ENCODE measurements at places on chromosomes 12 and 14.

DNA sequence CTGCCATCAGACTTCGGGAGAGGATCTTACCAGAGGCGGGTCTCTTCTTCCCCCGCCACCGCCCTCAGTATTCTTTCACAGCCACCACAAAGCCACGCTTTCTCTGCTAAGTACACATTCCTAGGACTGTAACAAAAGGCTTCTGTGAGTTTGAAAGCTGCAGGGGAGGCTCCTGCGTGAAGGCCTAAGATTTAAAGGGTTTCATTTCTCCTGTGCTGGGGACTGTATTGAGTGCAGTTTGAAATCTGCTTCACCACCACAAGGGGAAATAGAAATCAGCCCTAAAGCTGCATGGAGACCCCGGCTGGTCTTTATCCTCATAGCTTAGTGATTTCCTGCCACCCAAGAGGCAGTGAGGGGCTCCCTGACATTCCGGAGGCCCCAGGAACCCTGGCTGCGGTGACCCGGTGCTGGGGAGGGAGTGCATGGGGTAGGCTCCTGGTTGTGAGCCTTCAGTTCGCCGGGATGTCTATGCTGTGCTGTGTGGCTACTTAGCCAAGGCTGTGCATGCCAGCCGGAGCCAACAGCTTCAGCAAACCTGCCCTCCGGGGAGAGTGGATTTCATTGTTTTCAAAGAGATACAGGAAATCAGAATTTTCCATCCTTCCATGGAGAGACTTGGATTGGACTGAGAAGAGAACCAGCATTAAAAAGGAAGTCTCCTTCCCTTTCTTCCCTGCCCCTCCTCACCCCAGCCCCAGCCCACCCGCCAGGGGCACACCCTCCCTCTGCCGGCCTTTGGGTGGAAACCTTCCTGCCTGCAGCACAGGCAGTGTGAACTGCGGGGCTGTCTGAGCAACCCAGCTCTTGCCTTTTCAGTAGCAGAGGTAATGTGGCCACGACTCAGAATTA, 163.3 kb downstream of the ETV6 start:
- DNase-seq, result no peak

- DNase-seq, result no peak
Observed at GRCh38 chr14:23365036-23365731, at the start of gene EFS. Gene EFS (minus strand): TSS chr14:23365172. CDS start chr14:23365025, 147 bp downstream.

DNA sequence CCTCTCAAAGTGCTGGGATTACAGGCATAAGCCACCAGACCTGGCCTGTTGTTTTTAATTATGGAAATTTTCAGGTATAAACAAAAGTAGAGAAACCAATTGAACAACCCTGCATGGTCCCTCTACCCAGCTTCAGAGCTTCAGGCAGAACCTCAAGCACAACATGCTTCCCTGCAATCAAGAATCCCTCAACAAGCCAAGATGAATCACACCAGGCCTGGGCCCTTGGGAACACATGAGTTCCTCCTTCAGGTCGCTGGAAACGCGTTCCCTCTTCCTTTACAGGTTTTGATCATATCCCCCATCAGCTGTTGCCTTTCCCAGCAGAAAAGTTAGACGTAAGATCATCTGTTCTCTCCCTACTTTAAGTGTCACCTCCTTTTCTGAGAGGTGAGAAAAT, 20.5 kb upstream of the CORO1C start:
- DNase-seq, result no peak

- DNase-seq, result peak; percentile 88
Observed at GRCh38 chr12:124913474-124914391, 717 bp downstream of the UBC start.

- DNase-seq, result no peak
Observed at GRCh38 chr14:49986343-49987014, 93.6 kb downstream of the ARF6 start.

- no peak for DNase-seq
Observed at GRCh38 chr12:120951-121350, 54.4 kb downstream of the IQSEC3 start.

GRCh38 chr12:52600475-52600874, 788 bp downstream of the KRT72 start:
- no peak for DNase-seq

GRCh38 chr12:4220536-4221257, 52.9 kb upstream of the CCND2 start:
- peak; percentile 10 for DNase-seq

DNA sequence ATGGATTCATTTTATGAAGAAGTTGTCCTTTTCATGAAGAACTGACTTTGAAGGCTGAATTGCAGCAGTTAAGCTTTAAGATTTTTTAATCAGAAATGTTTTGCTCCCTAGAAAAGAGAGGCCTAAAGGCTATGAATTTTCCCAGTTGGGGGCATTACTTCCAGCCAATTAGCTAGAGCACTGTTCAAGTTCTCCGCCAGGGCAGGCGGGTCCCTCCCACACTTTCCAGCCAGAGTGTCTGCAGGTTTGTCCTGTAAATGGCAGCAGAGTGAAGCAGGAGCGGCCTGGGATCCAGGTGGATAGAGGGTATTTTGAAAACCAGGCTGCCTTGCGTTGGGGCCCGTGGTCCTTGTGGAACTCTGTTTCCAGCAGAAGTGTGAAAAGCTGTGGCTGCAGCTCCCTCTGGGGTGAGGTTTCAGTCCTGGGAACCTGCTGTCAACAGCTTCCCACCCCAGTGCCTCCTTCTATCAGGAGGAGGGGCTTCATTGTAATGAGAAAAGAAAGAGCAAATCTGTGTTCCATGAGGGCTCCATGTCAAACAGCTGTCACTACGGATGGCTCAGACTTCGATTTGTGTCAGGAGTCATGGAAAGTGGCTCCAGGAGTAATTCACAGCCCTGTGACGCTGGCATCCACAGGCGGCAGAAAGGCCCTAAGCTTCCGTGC, 210.7 kb upstream of the TMEM132C start:
- DNase-seq, result no peak

- no peak for DNase-seq
Observed at GRCh38 chr12:6376870-6377666, 1.7 kb upstream of the SCNN1A start.

GRCh38 chr14:76497550-76498462, 121.9 kb downstream of the ESRRB start:
- no peak for DNase-seq

- no peak for DNase-seq
Observed at GRCh38 chr14:51848120-51848519, 12.3 kb upstream of the GNG2 start.

DNA sequence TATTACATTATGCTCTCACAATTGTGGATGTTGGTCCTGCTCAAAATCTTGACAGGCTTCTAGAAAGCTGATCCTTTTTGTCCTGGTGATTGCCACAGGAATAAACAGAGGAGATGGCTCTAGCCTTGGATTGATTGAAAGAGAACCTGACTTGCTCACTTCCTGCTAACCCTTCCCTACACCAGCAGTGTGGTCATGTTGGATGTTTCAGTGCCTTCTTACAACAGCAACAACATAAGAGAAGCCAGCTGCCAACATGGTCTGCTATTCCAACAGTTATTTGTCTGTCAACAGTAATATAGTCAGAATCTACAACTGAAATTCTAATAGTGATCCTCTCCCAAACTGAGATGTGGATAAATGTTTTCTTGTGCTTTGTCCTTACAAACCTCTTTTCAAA, 311.6 kb upstream of the DIO2 start:
- no peak for DNase-seq

DNA sequence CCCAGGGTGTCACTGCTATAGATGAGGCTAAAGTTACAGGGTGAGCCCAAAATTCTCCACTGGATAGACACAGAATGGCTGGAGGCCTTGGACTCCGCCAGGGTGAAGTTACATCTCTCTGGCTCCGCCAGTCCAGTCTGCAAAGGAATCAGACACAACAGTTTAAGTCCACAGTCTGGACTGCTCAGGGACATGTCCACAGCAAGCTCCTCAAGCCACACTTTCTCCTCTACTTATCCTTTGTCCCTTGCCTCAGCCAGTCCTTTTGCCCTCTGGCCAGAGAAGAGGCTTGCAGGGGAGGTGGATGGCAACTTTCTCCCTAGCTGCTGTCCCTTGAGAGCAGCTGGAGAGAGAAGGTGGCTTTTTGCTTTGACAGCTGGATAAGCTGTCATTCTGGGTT, 28.0 kb downstream of the PTPRB start:
- DNase-seq, result no peak

DNA sequence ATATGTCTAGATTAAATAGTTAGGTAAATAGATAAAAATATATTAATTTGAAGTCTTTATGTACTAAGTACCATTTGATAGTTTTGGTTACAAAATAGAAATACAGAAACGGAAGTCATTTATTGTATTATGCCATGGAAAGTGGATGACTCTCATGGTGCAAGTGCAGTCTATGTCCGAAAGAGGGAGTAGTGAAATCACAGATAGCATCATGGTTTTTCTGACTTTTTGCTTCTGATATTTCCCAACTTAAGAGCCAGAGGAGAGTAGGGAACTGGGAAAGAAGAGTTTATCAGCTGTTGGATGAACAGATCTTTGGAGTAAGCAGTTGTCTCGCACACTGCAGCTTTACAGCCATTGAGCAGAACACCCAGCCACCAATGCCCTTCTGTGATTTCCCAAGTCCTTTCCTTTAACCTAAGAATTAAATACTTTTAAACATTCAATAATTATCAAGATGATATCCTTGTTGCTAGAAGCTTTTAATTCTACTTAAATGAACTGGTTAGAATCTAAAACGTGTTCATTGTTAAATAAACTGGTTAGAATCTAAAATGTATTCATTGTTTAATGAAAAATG, 18.4 kb upstream of the SRGAP1 start:
- DNase-seq, result no peak

DNA sequence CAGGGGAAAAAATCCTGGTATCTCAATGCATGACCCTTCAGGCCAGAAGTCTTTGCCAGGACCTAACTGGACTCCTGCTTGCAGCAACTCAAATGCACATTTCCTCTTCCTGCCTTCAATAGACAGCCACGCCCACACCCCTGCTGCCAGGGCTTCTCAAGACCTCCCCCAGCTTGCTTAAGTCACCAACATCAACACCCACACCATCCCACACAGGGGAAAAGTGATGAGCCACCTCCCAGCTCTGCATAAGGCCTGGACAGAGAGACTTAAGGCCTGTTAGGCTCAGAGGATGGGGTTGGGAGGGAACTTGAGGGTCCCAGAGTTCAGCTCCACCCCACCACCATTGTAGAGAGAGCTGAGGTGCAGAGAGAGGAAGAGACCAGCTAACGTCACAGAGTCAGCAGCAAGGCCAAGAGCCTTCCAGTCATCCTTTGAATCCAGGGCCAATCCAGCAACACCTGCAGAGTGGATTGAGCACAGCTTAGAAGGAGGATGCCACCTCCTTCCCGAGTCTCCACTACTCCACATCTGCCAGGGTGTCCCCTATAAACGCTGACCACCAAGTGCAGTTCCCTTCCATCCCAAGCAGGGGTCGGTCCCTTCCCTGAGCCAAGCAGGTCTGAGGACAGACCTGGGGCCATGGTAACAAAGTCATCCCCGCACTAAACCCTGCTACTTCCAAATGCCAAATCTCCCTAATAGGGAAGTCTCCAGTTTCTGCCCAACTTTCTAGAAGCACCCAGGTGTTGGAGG, 50.0 kb downstream of the KDM2B start:
- DNase-seq, result no peak

DNA sequence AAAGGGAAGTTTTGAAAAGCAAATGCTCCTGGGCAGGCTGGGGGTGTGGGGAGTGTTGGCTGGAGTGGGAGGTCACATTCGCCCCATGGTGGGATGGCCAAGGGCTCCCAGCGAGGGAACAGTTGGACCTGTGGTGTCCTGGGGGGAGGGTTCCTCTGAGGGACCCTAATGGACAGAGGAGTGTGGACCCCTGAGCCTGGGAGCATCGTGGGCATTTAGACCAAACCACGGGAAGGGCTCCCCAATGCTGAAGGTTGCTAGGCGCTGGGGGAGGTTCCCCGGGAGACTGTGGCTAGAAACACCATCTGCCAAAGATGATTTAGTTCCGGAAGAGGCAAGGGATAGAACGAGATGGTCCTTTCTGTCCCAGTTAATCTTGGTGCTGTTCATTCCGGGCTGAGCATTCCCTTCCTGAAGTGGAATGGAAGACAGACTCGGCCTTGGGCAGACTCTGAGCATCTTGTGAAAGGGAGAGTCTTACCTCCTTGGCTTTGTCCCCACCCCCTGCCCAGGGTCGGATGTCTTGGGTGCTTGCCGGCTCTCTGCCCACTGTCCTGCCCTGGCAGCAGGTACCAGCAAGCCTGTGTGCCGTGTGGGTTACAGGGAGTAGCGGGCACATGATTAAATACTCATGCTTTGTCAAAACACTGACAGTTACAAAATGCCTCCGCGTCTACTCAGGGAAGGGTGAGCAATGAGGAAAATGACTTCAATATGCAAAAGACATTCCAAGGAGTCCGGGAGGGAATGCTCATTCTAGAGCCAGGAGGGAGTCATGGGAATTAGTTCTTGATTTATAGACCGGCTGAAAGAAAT, 215.9 kb downstream of the CACNA1C start:
- no peak for DNase-seq

DNA sequence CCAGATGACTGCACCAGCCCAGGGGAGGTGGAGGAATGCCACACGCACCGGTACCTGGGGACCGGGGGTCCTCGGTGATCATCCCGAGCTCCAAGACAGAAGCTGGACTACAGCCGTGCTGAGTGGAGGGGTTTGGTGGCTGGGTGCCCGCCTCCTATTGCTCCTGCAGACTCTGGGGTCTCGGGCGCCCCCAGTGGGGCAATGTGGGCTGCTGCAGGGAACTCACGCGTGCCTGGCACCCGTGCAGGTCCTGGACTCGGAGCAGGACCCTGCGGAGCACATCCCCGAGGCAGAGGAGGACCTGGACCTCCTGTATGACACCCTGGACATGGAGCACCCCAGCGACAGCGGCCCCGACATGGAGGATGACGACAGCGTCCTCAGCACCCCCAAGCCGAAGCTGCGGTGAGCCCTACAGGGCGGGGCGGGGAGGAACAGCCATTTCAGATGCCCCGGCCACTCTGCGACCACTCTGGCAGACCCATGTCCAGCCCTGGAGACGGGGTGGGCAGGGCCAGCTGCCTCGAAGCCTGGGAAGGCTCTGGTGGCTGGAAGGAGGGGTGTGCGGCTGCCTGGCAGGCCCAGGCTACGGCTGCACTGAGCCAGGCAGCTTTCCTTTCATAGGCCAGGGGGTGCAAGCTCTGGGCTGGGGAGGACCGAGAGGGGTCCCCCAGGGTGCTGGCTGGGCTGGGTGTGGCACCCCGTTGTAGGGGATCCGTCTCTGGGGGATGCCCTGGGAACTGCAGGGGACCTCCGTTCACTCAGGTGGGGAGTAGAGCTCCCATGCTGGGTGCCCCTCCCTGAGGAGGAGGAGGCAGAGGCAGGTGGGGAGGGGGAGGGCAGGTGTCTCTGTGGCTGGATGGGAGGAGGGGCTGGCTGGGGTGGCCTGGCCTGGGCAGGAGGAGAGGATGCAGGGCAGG, 21.6 kb upstream of the TEX22 start:
- DNase-seq, result no peak
